ENCODE measurements at places on chromosomes 6 and 20. TPM values are rescaled to one million over a fixed set of nuclear protein-coding genes. Genes with fewer than 3 reads are reported as not detected.

GRCh38 chr6:44594481-44594880 lies 207.0 kb downstream of the CDC5L start:
- DNase-seq = no peak

GRCh38 chr6:44298055-44298803 lies 14.9 kb downstream of the AARS2 start:
- no peak for DNase-seq

- no peak for DNase-seq
Measured at GRCh38 chr6:24273096-24273870, 84.6 kb downstream of the DCDC2 start.

GRCh38 chr6:10300071-10300470 lies 114.8 kb downstream of the TFAP2A start:
- DNase-seq = no peak

DNA sequence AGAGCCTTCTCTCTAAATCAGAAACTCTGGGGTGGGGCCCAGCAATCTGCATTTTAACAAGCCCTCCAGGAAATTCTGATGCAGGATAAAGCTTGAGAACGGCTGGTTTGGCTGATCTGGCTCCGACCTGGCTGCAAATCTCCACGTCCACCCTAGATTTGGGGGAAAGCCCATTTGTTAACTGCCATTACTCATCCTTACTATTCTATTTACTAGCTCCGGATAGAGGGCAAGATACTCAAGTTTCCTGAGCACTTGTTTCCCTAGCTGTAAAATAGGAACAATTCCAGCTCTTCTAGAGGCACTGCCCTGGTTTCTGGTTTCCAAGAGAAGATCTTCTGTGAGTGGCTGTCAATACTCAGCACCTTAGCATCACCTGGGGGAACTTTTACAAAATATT lies 44.4 kb downstream of the DAAM2 start:
- no peak for DNase-seq

- no peak for DNase-seq
Measured at GRCh38 chr6:83442752-83443151, 11.9 kb upstream of the ME1 start.

- no peak for DNase-seq
Measured at GRCh38 chr20:11248011-11248409, 574.2 kb upstream of the JAG1 start.

DNA sequence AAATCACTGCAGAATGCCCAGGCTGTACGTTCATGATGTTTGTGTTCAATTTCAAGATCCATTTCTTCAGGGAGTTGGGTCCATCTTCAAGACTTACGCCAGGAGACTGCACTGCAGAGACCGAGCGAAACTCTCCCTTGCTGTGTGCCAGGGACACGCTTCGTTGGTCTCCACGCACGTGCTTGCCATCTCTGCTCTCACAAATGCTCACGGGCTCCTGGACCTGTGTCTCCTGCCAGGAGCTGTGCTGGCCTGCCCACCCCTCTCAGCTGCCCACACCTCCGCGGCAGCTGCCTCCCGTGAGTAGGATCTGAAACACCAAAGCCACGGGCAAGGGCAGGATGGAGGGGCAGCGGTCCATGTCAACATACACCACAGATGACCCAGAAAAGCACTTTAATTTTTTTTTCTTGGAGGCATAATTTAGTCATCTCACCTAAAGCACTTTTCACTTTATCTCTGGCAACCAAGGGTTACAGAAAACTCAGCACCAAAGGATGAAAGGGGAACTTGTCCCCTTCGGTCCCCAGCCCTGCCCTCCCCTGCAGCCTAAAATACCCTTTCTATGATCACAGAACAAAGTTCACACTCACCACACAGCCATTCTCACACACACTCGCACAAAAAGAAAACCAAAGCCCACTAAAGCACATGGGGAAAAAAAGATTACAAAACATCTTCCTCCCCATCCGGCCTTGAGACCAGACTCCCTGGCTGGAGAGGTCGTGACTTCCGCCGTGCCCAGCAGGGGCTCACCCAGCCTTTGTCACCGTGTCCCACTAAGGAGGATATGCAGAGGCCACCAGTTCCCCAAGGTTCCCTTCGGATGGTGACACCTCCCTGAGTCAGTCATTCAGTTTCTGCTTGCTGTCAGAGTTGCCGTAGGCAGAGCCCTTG lies 137.9 kb downstream of the AGPAT4 start:
- DNase-seq = no peak

Gene DEFB116
- total RNA-seq = not detected

Gene AFG1L
- total RNA-seq = 6.3 TPM

Gene RAD21L1
- total RNA-seq = not detected

Gene KIF6
- total RNA-seq = 0.17 TPM
